Activated naive CD8-positive, alpha-beta T cell treated with anti-CD3 and anti-CD28 coated beads, Interleukin-2, amount 10 ng/mL, durations not matched to agents 7 days and 5 days (primary cell): ENCODE measurements at places on chromosomes 5 and 9. TPM values are rescaled to one million over a fixed set of nuclear protein-coding genes. Genes with fewer than 3 reads are reported as not detected.
A peak's percentile ranks its signal among the peaks of the same experiment; 100 is the strongest.

DNA sequence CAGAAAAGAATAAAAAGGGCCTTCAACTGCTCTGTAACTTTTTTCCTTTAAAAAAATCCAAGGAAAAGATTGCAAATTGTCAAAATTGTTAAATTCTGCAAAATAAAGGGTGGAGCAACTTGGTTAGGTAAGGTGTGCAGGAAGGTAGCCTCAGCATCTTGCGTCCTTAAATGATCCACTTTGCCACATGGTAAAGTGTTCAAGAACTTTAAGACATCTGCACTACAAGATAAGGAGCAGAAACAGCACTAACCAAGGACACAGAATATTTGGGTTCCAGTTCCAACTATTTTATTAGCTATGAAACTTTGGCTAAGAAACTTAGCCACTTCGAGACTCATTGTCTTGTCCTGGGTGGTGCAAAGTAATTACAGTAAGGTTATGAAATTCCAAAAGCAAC is 53.7 kb downstream of the ANKRD55 start:
- H3K4me1 ChIP-seq = peaks cover 1% of the 10 kb centered on the region
- no peaks in the 10 kb centered on the region for H3K36me3 ChIP-seq
- no peak overlapping the region for H3K27ac ChIP-seq
- no peak for DNase-seq
- H3K4me3 ChIP-seq = no peak overlapping the region
- peaks cover 8% of the 10 kb centered on the region for H3K27me3 ChIP-seq

- no peaks in the 10 kb centered on the region for H3K36me3 ChIP-seq
- peaks cover 7% of the 10 kb centered on the region for H3K27me3 ChIP-seq
- no peak for DNase-seq
- H3K4me1 ChIP-seq = no peaks in the 10 kb centered on the region
- no peak overlapping the region for H3K27ac ChIP-seq
Observed at GRCh38 chr5:2139478-2139877, 256.8 kb upstream of the IRX4 start.

The F2RL2 gene
- not detected for total RNA-seq

DNA sequence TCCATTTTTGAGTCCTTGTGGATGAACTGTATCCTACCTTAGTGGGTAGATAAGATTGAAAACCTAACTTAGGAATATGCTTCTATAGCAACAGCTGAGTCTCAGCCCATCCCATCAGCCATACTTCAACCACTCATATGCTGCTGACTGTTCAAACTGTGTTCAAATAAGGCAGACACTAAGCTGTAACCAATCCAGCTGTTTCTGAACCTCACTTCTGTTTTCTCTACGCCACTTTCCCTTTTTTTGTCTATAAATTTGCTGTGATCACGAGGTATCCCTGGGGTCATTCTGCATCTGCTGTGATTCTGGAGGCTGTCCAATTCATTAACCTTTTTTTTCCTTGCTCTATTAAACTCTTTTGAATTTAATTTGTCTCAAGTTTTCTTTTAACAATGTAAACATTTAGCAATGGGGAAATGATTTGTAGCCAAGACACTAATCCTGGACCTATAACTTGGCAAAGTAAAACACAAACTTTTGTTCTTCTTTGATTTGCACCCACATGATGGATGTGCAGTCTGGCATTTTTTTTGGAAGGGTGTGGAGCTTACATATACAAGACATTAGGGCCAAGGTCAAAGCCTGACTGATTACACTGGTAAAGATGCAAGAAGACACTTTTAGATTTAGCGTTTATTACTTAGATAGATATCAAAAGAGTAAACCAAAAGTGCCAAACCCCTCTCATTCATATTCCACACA is 14.9 kb upstream of the SCGB3A2 start:
- no peaks in the 10 kb centered on the region for H3K4me1 ChIP-seq
- no peak for DNase-seq
- no peak overlapping the region for H3K4me3 ChIP-seq
- H3K27ac ChIP-seq = no peak overlapping the region
- no peaks in the 10 kb centered on the region for H3K27me3 ChIP-seq

- H3K27me3 ChIP-seq = peaks cover 2% of the 10 kb centered on the region
- H3K4me1 ChIP-seq = no peaks in the 10 kb centered on the region
- no peaks in the 10 kb centered on the region for H3K36me3 ChIP-seq
- no peak overlapping the region for H3K4me3 ChIP-seq
Observed at GRCh38 chr9:115978091-115978490, 175.5 kb upstream of the PAPPA start.

The TLX3 gene
- not detected for total RNA-seq

The SGCD gene
- total RNA-seq = 0.43 TPM

DNA sequence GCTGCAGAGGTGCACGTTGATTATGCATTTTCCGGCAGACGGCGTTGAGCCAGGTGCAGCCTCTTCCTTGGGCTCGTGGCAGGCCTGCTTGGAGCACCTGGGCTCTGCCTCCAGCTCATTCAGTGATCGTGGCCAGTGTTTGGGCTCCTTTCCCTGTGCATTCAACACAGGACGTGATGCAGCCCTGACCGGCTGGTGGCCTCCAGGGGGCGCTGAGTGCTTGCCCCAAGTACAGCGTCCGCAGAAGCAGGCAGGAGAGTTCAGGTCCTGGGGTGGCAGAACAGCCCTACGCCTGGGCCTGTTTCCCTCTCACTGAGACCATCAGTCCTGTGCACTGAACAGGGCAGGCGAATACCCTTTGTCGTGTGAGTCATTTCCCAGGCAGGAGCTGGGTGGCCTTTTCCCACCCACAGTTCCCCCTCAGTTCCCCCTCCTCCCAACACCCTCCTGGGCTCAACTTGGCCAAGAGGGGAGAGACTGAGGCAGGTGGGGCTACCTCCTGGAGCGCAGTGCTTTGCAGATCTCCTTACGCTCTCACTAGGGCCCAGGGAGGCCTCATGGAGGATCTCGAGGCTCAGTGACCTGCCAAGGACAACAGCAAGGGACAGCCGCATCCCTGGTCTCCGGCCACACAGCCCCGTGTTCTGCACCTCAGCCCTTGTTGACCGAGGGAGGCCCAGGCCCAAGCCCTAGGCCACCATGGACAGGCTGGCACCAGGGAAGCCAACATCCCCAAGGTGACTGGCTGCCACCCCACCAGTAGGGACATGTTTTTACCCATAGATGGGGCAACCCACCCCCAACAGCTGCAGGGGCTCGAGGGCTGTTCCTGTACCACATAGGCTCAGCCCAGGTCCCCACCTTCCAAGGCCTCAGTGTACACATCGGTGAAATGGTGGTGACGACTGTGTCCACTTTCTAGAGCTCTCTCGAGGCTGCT is 52.9 kb downstream of the LRSAM1 start:
- peaks cover 7% of the 10 kb centered on the region for H3K36me3 ChIP-seq
- peak overlapping the region; percentile 63 for H3K27ac ChIP-seq
- DNase-seq = peak; percentile 86
- no peak overlapping the region for H3K4me3 ChIP-seq

DNA sequence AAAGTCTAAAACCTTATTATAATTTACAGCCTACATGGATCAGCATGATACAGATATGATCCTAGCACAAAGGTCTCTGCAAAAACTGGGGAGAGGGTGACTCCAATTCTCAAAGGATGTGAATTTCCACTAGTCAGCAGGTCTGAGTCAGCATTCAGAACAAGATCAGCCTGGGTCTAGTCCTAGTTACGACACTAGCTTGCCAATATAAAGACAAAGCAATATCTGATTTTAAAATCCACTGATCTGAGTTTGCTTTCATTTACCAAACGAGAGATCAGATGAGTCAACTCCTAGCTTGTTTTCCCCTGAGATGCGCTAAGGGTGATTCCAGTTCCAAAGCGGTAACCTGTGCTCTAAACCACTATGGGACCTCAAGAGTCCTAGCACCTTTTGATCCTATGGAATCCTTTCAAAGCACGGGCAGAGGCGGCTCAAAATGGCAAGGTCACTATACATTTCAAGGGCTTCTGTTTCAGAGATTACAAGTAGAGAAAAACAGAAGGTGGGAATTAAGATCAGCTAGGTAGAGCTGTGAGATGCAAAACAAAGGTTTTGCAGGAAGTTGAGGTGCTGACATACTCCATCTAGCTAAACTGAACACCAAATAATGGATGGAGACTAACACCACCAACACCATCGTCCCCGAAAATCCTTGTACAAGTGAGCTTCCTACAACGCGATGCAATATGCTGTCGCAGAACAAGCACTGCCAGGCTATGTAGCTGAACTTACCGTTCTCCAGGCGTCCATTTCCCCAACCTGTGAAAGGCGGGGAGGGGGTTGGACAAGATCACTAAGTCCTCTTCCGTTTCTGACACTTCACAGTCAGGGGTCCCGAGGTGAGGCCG is 906 bp downstream of the SLC25A51 start:
- peaks cover 21% of the 10 kb centered on the region for H3K4me1 ChIP-seq
- peak overlapping the region; percentile 84 for H3K27ac ChIP-seq
- peaks cover 6% of the 10 kb centered on the region for H3K27me3 ChIP-seq
- DNase-seq = no peak
- H3K4me3 ChIP-seq = peak overlapping the region; percentile 90

DNA sequence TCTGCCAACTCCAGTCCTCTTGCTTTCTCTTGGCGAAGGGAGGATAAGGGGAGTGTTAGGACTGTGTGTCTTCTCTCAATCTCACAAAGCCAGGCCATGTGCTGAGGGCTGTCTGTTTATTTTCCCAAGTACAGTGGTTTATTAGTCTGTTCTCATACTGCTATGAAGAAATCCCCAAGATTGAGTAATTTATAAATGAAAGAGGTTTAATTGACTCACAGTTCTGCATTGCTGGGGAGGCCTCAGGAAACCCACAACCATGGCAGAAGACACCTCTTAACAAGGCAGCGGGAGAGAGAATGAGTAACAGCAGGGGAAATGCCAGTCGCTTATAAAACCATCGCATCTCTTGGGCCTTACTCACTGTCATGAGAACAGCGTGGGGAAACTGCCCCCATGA is 36.2 kb upstream of the CKS2 start:
- no peak for DNase-seq
- peaks cover 23% of the 10 kb centered on the region for H3K4me1 ChIP-seq
- peaks cover 27% of the 10 kb centered on the region for H3K27me3 ChIP-seq
- H3K27ac ChIP-seq = no peak overlapping the region
- peaks cover 7% of the 10 kb centered on the region for H3K36me3 ChIP-seq

DNA sequence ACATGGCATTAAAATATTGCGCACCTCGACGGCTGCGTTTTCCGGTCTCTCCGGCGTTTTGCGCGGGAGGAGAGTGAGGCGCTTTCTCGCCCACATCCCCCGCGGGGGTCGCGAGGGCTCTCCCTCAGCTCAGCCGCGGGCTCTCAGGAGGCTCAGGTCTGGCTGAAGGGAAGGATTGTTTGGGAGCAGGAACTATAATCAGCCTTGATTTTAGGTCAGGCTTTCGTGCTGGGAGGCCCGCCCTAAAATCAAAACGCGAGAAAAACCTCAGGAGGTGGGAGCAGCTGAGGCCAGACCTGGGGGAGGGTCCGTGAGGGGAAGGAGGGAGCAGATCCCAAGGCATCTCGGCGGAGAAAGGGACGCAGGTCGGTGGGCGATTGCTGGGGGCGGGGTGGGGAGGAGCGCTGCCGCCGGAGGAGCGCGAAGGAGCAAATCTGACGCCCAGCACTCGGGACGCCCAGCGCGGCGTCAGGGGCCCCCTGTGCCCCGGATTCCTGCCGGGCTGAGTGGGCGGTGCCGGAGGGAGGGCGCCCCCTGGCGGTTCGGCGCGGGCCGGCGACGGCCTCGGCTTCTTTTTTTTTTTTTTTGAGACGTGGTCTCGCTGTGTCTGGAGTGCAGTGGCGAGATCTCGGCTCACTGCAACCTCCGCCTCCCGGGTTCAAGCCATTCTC is 18.7 kb upstream of the RNF130 start:
- peak overlapping the region; percentile 87 for H3K4me3 ChIP-seq
- no peaks in the 10 kb centered on the region for H3K36me3 ChIP-seq
- H3K4me1 ChIP-seq = peaks cover 11% of the 10 kb centered on the region

DNA sequence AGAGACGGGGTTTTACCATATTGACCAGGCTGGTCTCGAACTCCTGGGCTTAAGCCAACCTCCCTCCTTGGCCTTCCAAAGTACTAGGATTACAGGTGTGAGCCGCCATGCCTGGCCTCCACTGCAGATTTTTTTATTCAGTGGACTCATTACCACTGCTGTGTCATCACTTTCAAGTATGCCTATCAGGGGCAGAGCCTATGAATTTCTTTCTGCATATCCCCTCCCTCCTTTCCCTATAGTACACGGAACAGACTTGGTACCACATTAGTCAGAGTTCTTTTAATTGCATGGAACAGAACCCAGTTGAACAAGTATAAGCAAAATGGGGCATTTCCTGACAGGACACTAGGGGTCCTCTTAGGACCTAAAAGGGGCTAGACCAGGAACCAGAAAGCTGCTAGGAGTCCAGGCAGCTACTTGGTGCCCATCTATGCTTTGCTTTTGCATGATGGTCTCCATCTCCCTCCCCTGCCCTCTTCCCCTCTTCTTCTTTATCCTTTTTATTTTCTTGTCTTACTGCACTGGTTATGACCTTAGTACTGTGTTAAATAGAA is 5.8 kb downstream of the BSPRY start:
- H3K4me1 ChIP-seq = peaks cover 20% of the 10 kb centered on the region
- H3K27me3 ChIP-seq = no peaks in the 10 kb centered on the region
- no peak for DNase-seq
- H3K27ac ChIP-seq = no peak overlapping the region

The NUTM2G gene
- total RNA-seq = not detected

DNA sequence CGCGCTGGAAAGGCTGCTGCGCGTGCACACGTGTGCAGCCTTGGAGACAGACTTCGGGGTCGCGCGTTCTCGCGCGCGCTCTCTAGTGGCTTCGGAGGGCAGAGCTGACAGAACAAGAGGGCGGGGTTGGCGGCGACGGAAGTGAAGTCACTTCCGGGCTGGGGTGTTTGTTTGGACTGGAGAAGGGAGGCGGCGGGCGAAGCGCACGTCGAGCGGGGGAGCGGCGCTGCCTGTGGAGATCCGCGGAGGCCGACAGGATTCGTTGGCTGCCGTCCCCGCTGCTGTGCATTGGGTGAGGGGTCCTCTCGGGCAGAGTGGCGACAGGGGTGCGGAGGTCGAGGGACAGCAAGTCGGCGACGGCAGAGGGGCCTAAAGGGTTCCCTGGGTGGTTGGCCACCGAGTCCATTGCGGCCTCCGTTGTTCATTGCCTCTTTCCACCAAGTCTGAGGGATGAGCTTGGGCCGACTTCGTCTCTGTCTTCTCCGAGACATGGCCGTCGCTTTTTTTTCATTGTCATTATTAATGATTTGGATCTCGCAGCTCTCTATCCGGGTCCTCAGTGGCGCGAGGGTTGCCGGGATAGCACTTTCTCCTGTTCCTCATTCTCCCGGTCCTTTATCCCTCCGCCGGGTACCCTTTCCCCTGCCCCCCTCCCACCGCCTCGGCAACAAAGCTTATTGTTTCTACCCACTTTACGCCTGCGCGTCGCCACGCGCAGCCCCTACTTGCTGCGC is at the start of gene PAIP2:
TSS of gene PAIP2 (plus strand) at position 166 of the 734 bp plus-strand sequence. CDS start 21,931 bp downstream, outside the sequence.
- peak within 1 kb of the TSS; percentile 100 for H3K27ac ChIP-seq
- H3K27me3 ChIP-seq = no peaks in the 10 kb centered on the region
- peaks cover 29% of the 10 kb centered on the region for H3K4me1 ChIP-seq
- peak within 1 kb of the TSS; percentile 100 for H3K4me3 ChIP-seq
- peak; percentile 97 for DNase-seq
